ENCODE measurements at places on chromosomes 5 and 9.

- no peak for DNase-seq
These were observed 80.0 kb upstream of the PCA3 start for GRCh38 chr9:76684213-76684612.

DNA sequence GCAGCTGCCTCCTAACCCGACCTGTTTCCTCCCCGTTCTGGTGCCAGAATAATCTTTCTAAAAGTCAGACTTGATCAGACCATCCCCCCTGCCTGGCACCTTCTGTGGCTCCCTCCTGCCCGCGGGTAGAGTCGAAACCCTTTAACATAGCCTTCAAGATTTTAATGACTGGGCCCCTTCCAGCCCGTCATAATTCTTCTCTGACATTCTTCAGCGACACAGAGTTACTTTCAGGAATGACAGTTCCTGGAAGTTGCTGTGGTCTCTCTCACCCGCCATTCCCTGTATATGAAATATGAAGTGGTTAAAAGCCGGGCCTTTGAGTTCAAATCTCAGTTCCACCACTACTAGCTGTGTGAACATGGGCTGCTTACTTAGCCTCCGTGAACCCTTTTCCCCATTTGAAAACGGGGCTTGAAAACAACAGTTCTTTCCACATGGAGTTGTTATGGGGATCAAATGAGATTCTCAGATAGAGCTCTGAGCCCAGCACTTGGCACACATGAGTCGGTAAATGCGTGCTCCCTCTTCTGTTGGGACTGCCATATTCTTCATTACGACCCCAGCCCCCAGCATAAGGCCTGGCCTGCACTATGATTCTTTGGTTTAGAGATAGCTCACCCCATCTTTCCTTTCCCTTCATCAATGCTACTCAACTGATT lies 737 bp downstream of the NANS start:
- DNase-seq: no peak

GRCh38 chr9:126707083-126707482 lies 93.4 kb downstream of the LMX1B start:
- no peak for DNase-seq

- no peak for DNase-seq
These were observed 27.6 kb upstream of the NUDT12 start for GRCh38 chr5:103590221-103590620.

- no peak for DNase-seq
These were observed 667.4 kb upstream of the SEMA6A start for GRCh38 chr5:117242028-117242427.

DNA sequence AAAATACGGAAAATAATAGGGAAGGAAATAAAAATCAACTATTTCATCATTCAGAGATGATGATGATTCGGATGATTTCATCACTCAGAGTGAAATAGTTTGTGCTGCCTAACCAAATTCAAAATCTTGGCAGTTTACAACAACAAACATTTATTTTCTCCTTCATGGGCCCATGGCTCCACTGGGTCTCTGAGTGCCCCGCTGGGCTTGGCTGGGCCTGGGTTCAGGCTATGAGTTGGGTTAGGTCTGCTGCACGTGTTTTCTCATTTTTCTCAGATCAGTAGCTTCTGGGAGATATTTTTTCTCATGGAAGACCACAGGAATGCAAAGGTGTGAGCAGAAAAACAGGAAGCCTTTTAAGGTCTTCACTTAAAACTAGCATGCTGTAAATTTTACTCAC lies 24.0 kb upstream of the F2RL1 start:
- no peak for DNase-seq

- no peak for DNase-seq
These were observed 441.5 kb upstream of the CDH6 start for GRCh38 chr5:30752015-30752414.

DNA sequence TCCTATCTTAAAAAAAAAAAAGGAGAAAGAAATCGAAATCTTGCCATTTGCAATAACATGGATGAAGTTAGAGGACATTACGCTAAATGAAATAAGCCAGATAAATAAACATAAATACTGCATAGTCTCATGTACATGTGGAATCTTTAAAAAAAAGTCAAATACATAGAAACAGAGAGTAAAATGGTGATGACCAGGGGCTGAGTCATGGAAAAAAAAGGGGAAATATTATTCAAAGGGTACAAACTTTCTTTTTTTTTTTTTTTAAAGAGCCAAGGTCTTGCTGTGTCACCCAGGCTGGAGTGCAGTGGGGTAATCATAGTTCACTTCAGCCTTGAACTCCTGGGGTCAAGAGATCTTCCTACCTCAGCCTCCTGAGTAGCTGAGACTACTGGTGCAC lies 310.1 kb downstream of the ZNF608 start:
- DNase-seq: no peak

DNA sequence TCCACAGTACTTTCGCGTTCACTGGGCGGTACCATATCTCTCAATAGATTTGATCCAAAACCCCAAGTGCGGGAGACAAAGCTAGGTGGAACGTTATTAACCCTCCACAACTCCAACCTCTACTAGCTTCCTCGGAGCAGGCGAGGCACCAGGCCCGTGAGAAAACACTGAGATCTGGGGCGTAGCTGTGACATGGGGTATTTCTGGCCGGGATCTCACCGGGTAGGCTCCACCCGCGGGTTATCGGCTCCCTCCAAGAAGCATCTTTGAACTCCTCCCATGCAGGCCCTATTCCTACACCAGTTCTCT lies 350 bp upstream of the SLC25A46 start:
- no peak for DNase-seq

DNA sequence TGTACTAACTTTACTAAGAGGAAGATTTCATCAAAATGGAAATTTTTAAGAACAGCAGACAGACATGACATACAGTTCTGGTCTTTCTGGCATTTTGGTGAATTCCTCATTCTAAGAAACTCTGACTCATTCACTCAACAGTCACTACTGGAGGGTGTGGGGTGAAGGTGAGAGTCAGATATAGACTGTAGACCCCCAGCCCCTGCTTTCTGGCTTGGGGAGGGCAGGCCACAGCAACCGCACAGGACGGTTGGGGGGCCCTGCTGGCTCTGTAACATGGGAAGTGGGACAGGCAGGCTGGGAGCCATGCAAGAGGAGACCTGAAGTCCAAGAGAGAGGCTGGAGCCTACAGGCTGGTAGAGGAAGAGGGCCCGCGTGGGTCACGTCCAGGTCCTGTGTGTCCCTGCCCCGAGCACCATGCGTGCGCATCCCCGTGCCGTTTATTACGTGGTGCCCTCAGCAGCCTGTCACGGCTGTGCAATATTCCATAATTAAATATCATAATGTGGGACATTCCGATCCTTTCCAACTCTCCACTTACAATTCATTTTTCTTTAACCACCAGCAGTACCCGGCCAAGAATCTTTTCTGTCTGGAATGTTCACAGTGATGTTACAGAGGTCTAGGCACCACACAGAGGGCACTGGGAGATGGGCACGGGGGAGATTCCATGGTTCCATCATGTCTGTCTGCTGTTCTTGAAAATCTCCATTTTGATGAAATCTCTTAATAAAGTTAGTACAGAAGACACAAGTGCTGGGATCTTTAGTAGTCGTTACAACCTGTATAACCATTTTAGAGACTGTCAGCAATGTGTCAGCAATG lies 75.5 kb downstream of the SEMA4D start:
- no peak for DNase-seq

- DNase-seq: no peak
These were observed 43.2 kb downstream of the RFX3 start for GRCh38 chr9:3482578-3482977.

Measured in hypothalamus (tissue), 51 donors.